ENCODE measurements at places on chromosomes 1 and 21.

DNA sequence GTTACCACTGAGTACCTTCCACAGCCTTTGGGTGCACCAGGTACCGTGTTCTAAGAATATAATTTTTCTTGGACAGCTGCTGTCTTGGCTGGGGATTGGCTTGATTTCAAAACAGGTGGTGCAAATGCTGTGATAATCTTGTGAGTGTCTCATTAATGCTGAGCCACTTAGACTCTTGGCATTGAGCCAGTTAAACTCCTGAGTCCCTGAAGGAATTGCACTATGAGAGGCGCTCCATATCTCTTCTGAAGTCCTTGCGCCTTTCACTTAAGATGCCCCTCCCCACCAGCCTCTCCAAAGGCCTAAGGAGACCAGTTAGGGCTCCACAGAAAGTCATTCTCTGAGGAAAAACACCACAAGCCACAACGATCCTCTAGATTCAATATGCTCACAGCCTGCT lies 51.0 kb downstream of the BACH1 start:
- no peak for DNase-seq

- peak; percentile 65 for DNase-seq
These were observed 253.9 kb downstream of the DUSP10 start for GRCh38 chr1:221487781-221488524.

- peak; percentile 10 for DNase-seq
These were observed 43.2 kb downstream of the KIF26B start for GRCh38 chr1:245197911-245198379.

DNA sequence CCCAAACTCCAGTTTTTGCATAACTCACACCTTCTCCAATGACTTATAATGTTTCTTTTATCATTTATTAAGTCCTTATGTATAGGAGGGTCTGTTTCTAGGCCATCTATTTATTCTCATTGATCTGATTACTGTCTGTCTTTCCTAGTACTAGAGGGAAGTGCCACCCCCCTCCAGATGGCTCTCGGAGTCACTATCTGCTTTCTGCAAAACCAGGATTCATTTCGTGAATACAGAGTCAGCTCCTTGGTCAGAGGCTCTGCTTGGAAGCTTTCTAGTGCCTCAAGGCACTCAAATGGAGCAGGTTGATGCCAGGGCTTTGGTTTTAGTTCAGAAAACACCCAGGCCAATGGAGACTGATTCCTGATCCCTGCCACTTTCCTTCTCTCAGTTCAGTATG lies 102.3 kb upstream of the CD34 start:
- no peak for DNase-seq

- DNase-seq = no peak
These were observed 1.7 kb downstream of the INKA2 start for GRCh38 chr1:111737216-111738132.

DNA sequence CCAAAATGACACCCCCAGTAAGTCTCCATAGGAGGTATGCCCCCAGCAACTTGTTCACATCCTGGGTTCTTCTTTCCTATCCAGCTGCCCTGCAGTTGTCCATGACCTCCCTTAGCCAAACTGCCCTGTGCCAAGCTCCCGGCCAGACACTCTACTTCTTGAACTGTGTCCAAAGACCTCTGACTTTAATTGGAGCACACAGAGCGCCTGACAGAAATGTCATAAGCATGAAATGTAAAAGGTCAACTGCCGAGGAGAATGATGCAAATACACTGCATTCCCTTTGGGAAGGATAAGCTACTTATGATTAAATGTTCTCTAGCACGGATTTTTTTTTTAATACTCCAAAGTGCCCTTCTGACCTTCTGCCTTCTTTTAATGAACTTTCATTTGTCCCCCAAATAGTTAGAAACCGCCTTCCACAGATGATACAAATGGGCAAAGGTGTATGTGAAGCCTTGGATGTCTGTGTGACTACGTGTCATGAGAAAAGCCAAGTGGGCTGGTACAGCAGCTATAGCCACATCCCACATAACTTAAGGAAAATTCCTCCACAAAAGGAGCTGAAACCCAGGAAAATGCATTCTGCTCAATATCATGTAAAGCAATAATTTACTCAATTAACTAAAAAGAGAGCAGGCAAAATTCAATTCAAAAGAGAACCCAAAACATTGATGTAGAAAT lies 26.8 kb downstream of the PALMD start:
- peak; percentile 72 for DNase-seq

DNA sequence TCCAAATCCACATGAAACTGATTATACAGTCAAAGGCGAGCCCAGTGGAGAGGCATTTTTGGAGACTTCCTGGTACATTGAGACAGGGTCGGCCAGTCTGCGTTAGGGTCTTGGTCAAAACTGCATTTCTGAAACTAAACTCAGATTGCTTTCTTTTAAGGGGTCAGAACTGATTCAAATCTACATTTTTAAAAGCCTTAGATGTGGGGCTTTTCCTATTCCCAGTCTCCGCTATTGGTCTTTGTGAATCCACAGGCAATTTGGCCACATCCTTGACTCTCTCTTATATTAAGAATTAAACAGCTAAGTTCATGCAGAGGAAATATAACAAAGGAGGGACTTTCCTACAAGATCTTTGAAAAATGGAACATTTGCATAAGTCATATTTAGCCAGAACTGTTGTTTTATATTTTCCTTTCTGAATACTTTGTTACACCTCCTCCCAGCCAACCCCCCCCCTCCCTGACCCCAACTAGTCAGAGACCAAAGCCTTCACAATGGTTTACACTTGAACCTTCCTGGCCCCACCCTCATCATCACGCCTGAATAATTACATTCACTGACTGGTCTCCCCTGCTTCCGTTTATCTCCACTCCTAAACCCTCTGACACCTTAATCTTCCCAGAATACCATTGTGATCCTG lies 30.9 kb downstream of the SELL start:
- no peak for DNase-seq

- DNase-seq = no peak
These were observed 307.7 kb downstream of the USP25 start for GRCh38 chr21:16037421-16037955.

GRCh38 chr1:223102797-223103533 lies 40.1 kb downstream of the TLR5 start:
- no peak for DNase-seq

- no peak for DNase-seq
These were observed 5.4 kb downstream of the CELF3 start for GRCh38 chr1:151711044-151711800.

DNA sequence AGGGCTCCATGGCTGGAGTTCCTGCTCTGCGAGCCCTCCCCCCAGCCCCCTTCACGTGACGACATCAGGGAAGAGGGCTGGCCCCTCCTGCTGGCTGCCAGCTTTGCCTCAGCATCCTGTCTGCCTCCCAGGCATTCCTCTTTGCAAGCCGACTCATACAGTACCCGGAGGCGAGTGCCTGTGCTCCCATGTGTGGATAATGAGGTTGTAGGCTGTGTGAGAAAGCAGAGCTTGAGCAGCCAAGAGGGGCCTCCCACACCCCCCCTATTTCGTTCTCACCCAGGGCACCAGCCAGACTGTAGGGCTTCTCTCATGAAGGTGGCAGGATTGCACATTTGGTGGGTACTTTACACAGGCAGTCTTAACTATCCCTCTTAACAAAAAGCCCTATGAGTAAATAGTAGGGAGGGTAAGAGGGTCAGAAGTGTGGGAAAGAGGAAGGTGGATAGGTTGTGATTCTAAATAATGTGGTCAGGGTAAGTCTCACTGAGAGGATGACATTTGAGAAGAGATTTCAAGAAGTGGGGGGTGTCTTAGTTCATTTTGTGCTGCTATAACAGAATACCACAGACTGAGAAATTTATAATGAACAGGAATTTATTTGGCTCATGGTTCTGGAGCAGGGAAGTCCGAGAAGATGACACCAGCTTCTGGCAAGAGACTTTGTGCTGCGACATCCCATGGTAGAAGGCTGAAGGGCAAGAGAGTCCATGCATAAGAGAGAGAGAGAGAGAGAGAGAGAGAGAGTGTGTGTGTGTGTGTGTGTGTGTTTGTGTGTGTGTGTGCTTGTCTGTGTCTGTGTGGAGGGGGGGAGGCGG lies 113.5 kb downstream of the OMA1 start:
- DNase-seq = peak; percentile 90

DNA sequence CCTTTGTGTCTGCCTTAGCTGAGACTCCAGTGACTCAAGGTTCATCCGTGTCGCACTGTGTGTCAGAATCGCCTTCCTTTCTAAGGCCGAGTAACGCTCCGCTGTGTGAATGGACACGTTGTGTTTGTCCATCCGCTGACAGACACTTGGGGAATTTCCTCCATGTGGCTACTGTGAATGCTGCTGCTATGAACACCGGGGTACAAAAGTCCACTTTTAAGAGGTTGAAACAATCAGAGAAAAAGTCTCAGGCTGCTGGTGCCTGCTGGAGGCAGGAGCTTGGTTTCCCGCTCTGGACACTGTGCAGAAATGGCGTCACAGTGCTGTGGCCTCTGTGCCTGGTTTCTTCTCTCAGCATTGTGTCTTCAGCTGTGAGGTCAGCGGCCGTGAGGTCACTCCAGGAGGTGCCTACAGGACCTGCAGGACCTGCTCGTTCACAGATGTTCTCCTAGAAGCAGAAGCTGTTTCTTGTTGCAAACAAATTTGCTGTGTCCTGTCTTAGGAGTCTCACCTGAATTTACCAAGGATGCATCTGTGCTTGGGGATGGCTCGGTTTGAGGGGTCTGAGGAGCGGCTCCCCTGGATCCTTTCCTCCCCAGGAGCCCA lies 34.2 kb downstream of the KRTAP10-1 start:
- DNase-seq = no peak

All from foreskin fibroblast (primary cell).